T1000 (cell line): ENCODE measurements at places on chromosomes 6 and 20.

- no peak for DNase-seq
Measured at GRCh38 chr6:112257178-112257855, 3.0 kb upstream of the LAMA4 start.

DNA sequence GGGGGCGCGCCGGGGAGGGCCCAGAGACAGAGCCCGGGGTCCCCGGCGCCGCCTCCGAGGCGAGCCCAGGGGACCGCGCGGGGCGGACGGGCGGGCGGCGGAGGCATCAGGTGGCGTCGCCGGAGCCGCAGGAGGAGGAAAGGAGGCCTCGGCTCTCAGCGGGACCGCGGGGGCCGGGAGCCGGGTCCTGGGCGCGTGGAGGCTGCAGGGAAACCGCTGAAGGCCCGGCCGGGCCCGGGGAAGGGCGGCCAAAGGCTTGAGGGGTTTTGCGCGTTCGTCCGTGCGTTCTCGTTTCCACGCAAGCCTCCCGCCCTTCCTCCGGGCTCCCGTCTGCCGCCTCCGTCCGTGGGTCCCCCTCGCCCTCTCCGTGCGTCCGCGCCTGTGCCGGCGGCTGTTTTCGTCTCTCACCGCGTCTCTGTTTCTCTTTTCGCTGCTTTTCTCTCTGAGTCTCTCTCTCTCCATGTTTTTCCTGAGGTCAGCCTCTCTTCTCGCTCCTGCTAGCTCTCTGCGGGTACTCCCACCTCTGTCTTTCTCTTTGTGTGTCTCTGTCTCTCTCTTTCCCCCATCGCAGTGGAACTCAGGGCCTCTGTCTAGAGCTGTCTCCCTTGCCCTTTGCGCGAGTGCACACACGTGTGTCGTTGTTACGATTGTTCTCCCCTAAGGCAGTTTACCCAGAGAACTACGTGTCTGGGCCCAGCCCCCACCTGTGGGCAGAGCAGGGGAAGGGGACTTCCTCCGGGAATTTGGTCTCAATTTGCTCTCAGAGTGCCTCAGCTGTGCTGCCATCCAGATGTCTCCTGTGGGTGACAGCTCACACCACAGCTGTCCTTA is 2.1 kb downstream of the IRF4 start:
- DNase-seq, result no peak

DNA sequence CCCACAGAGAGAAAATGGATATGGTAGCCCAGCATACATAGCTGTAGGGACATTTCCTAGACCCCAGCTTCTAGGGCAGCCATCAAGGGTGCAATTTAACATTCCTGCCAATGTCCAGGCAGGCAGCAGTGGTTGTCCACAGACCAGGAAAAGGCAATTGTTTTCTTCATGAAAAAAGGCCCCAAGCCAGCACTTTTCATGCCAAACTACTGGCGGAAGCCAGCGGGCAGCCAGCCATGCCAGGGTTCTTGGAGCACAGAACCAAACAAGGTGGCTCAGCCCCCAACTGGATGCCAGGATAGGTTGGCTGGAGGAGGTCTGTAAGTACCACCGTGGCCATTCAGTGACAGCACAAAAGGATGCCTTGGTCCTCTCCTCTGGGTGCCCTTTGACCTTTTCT is 94.6 kb downstream of the BANF2 start:
- DNase-seq, result no peak

DNA sequence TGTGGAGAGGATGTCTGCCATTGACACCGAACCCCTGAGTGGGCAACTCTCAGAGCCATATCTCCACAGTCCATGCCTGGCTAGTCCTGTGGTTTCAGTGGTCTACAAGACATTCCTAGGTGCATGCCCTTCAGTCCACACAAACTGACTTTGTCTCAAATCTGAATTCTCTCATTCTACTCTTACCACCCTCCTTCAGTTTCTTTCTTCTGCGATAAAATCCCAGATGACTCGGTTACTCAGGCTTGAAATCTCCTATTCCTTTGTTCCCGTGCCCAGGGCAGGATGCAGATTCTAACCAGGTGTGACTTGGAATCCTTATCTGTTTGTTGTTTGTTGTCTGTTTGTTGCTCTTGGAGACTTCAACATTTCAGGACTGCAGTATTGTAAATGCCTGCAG is 9.3 kb downstream of the CDS2 start:
- DNase-seq, result no peak

GRCh38 chr6:155066361-155066760 is 71.2 kb downstream of the TIAM2 start:
- DNase-seq, result no peak

DNA sequence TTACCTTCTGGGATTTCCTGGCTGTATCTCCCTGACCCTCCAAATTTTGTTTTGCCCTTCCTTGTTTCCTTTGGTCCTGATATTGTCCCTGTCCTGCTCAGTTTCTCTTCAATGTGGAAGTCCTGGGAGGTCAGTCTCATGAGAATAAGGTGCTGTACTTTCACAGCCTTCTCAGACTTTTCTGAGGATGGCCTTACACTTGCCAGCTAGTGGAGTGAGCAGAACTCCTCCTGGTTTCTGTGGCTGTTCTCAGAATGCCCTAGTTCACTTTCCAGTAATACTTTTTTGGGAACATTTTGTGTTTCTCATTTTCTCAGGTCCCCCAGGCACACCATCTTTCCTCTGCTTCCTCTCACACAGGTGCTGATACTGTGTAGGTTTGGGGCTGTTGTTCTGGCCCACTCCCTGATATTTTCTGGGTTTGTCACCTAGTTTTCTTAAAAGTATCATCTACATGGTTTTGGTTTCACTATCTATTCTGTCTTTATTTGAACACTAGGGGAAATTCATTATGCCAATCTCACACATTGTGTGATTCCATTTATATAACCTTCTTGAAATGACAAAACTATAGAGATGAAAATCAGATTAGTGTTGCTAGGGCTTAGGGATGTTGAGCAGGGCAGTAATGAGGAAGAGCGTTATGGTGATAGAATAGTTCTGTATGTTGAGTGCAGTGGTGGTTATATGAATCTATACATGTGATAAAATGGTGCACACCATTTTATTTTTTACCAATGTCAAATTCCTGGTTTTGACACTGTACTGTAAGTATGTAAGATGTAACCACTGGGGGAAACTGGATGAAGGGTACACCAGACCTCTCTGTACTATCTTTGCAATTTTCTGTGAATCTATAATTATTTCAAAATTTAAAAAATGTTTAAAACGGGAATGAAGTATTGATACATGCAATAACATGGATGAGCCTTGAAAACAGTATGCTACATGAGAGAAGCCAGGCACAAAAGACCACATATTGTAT is 27.2 kb upstream of the BRPF3 start:
- no peak for DNase-seq

DNA sequence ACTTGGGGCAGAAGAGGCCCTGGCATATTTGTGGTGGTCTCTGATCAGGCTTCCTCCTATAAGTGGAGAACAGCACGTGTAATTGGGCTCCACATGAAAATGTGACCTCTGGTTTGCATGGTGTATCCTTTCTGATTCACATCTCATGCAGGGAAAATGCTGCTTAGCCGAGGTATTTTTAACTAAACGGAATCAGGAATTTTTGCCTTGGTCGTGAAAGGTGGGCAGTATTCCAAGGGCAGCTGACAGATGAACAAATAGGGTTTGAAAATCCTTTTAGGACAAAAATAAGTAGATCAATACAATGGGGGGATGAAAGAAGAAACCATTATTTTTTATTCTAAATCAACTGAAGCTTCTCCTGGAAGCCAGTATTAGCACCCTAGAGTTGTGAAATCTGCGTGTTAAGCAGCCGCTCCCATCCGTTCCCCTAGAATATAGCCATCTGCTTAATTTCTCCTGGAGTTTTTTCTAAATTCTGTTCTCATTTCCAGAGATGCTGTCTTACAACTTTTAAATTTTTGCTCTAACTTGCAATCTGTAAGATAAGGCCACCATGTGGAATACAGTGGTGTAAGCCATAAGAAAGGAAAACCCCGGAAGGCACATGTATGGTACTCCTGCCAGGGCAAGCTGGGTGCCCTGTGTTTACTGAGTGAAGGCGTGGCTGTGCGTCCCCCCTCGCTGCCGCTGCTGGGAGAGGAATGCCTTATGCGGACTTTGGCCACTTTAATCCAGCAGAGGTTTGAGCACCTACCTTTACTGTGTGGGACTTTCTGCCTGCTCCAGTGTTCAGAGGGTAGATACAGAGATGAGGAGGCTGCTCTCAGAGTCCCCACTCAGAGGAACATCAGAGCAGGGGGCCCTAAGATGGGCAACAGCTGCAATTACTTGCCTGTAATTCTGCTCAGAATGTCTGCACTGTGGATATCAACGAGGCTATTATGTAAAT is 52.4 kb downstream of the SYNJ2 start:
- no peak for DNase-seq

DNA sequence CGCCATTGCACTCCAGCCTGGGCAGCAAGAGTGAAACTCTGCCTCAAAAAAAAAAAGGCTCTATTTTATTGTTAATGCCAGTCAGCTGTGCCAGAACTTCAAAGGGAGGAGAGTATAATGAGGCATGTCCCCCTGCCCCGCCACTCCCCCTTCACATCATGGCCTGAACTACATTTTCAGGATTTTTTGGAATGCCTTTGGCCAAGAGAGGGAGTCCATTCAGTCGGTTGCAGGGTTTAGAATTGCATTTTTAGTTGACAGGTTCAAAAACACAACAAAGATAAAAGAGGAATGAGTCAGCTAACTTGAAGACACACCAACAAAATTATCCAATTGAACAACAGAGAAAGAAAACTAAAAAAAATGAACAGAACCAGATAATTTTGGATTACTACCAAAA is 59.1 kb downstream of the CEP43 start:
- DNase-seq, result no peak

DNA sequence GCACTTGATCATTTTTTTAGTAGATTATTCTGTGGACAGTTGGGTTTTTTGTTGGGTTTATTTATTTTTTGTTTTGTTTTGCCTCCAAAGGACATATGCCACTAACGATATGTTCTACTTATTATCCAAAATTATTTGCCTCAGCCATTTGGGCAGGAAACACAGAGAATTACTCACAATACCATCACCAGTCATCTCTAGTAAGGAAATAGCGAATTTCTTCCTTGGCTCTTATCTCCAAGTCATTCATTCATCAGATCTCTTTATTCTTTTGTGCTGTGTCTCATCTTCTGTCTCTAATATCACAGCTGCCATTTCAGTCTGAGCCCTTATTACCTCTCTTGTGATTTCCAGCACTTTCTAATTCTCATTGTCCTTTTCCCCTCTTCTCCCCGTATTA is 130.4 kb upstream of the SMLR1 start:
- DNase-seq, result no peak

DNA sequence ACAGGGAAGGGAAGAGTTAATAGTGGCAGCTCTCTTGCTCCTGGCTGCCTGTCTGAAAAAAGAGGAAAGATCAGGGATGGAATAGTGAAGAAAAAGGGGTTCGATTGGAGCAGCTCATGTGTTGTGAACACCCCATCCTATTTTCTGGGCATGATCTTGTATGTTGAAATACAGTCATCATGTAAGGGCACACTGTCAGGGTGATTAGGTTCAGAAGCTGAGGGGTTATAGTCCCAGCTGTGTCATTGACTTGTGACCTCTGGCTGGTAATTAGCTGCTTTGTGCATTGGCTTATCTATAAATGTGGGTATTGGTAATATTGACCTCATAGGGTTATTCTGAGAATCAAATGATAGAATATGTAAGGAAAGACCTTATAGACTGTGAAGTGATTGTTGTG is 30.1 kb downstream of the PHF20 start:
- DNase-seq, result no peak

- no peak for DNase-seq
Measured at GRCh38 chr6:9537381-9537780, 877.5 kb downstream of the TFAP2A start.
